Suprapubic skin (tissue), 4 donors: ENCODE measurements at places on chromosomes 12 and 14. TPM values are rescaled to one million over a fixed set of nuclear protein-coding genes. Genes with fewer than 3 reads are reported as not detected.

Gene GDF3
- not detected for total RNA-seq

DNA sequence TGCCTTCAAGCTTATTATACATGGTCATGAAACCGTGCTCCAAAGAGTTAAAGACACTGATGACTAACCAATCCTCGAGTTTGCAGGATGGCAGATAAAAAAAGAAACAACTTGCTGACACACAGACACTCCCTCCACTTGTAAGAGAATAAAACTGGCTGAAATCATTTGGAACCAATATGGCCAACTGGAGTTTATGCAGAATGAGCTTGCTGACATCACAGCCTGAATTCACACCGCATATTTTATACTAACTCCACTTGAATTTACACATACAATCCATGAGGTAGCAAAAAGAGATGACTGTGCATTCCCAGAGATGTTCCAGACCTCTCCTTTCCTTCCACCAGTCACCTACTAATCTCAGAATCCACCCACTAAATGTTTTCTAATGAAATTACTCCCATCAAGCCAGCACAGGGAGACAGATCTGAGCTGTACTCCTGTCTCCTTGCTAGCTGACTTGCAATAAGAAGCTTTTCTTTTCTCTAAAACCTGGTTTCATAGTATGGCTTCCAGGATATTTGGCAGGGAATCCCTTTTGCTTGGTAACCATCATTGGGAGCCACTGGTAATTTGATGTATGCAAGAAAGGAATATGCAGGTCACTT lies 15.8 kb upstream of the PTPRR start:
- H3K4me1 ChIP-seq = no peaks in the 10 kb centered on the region
- no peak overlapping the region for H3K4me3 ChIP-seq
- no peak overlapping the region for H3K27ac ChIP-seq
- no peak for DNase-seq
- H3K36me3 ChIP-seq = no peaks in the 10 kb centered on the region

GRCh38 chr12:98721204-98721702 lies 76.2 kb downstream of the APAF1 start:
- H3K4me3 ChIP-seq = no peak overlapping the region
- H3K36me3 ChIP-seq = peaks cover 58% of the 10 kb centered on the region
- H3K27me3 ChIP-seq = no peaks in the 10 kb centered on the region

Gene GTF2A1
- total RNA-seq = 27.7 TPM

DNA sequence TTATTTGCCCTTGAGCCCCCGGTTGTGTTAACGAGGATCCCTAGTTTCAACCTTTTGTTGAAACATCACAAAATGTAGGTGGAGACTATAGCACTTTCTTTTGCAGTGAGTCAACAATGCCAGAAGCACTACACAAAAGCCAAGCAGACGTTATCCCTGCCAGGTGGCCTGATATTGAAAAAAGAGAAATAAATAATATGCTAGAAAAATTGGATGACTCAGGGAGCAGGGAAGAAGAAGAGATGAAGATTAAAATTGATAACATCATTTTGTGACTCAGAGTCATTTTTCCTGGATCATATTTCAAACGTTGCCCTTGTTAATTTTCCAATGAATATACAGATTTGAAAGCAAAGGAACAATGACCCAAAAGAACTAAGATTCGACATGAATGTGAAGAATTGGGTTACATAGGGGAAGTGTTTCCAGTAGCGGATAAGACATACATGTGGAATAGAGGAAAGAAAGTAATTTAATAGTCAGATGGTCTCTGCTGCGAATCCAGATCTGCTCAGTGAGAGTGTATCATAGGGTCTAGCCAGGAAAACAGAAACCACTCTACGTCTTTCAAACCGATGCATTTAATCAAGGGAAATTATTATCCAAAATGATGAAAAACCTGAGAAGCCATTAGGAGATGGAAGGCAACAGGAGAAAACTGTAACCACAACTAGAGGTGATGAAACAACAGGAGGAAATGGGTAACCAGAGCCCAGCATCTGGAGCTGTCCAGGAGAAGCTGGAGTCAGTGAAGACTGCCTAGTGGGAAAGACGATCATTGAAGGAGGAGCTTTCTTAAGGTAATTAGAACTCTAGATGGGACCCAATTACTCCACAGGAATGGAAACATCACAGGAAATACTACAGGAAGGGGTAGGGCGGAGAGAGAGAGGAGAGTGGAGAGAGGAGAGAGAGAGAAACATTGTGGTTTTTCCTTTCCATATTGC lies 57.9 kb downstream of the RERG start:
- H3K36me3 ChIP-seq = no peaks in the 10 kb centered on the region
- H3K27me3 ChIP-seq = no peaks in the 10 kb centered on the region
- peak overlapping the region; percentile 85 for H3K27ac ChIP-seq
- peaks cover 31% of the 10 kb centered on the region for H3K4me1 ChIP-seq
- H3K4me3 ChIP-seq = no peak overlapping the region

- no peaks in the 10 kb centered on the region for H3K36me3 ChIP-seq
- DNase-seq = no peak
- no peaks in the 10 kb centered on the region for H3K4me1 ChIP-seq
- no peak overlapping the region for H3K27ac ChIP-seq
Observed at GRCh38 chr12:19829100-19829853, 390.0 kb downstream of the AEBP2 start.

- H3K4me1 ChIP-seq = peaks cover 5% of the 10 kb centered on the region
- H3K4me3 ChIP-seq = no peak overlapping the region
- no peak overlapping the region for H3K27ac ChIP-seq
- no peaks in the 10 kb centered on the region for H3K36me3 ChIP-seq
Observed at GRCh38 chr12:48986720-48987291, 8.7 kb downstream of the WNT1 start.

Gene DHH
- 0.40 TPM for total RNA-seq
